ENCODE measurements at places on chromosomes 3 and 15.
A peak's percentile ranks its signal among the peaks of the same experiment; 100 is the strongest.

- DNase-seq: peak; percentile 100
These were observed 19.7 kb downstream of the TMEM43 start for GRCh38 chr3:14144423-14145075.

- DNase-seq: peak; percentile 39
These were observed 321.0 kb upstream of the C2CD4B start for GRCh38 chr15:62486041-62486440.

GRCh38 chr3:68973639-68974038, 39.8 kb downstream of the EOGT start:
- no peak for DNase-seq

DNA sequence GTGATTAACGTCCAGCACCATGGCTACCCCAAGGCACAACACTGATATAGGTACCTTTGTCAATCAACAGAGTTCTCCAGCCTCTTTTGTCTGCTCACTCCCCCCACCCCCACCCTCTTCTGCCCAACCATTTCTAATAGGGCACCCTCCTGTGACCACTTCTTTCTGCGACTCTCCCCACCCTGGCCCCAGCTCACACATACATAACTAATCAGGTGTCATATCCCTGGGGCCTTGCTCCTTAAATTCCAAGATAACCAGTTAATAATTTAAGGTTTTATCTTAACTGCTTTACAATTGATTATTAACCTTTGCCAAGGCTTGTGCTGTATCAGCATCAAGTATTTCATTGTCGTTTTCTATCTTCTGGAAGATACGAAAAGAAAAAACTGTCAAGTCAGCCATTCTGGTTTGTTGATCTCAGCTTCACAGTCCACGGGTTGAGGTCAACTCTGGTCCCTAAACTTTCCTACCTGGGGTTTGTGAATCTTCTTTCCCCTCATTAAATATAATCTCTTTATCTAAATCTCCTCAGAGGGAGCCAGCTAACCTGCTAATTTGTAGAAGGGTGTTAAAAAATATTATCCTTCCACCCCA, 27.3 kb upstream of the SLC28A2 start:
- no peak for DNase-seq
